Tibial nerve (tissue), 4 donors: ENCODE measurements at places on chromosomes 16 and 17.

GRCh38 chr17:64213995-64214811 is 48.9 kb downstream of the TEX2 start:
- DNase-seq: no peak

DNA sequence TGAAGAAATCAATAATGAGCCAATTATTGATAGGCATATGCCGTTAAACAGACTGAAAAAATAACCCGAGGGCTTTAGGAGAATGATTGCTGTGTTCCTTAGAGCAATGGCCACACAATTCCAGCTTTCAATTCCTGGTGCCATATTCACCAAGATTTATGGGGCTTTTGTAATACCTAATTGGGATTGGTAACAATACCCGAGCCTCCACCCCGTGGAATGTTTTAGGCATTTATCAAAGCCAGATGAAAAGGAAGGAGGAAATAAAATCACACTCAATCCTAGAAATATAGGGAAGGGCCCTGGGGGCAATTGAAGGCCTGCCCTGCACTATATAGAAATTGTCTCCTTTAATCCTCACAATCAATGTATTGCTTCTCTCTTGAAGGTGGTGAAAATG is 42.1 kb upstream of the MLYCD start:
- DNase-seq: no peak

GRCh38 chr16:66549284-66550131 is at the start of gene TK2:
TK2 (minus strand) TSS chr16:66550122; CDS start chr16:66550061, 61 bp downstream.
- DNase-seq: peak; percentile 36

DNA sequence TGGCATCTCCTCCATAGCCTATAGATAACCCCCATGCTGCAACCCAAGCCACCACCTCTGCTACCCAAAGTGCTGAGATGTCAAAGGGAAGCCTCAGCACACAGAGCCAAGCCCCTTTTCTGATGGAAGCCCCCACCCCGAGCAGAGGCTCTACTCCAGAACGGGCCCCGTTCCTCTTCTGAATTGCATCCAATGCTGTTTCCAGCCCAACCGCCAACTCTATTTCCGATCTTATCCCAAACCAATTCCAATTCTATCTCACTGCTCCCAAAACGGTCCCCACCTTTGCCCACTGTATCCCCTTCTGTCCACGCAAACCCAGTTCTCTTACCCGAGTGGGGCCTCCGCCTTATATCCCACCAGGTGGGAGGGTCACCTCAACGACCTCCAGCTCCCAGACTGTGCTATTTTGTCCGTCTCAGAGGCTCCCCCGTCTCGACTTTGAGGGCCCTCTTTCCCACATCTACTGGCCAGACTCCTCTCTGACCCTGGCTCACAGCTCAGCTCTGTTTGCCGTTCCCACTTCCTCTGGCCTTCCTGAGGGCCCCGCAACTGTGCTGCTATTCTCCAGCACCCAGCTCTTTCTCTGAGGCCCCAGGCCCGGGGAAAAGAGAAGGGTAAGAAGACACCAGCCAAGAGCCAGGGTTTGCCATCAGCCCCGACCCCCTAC is 487 bp downstream of the SRL start:
- no peak for DNase-seq

- DNase-seq: no peak
These were observed 23.0 kb upstream of the TRIM25 start for GRCh38 chr17:56936697-56937322.

- no peak for DNase-seq
These were observed 11.4 kb downstream of the MTSS2 start for GRCh38 chr16:70674221-70675014.

GRCh38 chr17:11296994-11297393 is 56.0 kb downstream of the SHISA6 start:
- no peak for DNase-seq

DNA sequence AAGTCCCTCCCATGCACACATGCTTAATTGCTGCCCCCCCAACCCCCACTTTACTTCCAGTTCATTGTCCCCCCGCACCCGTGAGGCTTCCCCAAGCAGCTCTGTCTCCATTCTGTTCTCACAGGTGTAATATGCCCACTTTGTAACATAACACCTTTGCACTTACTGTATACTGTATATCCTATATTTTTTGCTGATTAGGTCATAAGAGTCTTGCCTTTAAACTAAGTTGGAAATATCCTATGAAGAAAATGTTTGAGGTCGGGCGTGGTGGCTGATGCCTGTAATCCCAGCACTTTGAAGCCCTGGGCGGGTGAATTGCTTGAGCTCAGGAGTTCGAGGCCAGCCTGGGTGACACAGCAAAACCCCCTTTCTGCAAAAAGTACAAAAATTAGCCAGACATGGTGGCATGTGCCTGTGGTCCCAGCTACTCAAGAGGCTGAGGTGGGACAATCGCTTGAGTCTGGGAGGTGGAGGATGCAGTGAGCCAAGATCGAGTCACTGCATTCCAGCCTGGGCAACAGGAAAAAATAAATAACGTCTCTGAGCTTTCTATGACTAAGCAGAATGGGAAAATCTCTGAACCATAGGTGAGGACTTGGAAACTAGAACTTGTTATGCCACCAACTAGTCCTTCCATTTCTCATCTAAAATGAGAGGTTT is 76.1 kb downstream of the TNRC6C start:
- DNase-seq: no peak

- no peak for DNase-seq
These were observed 23.0 kb downstream of the TMC6 start for GRCh38 chr17:78105551-78105950.

- no peak for DNase-seq
These were observed 40.4 kb upstream of the CORO6 start for GRCh38 chr17:29663155-29663554.

- no peak for DNase-seq
These were observed 831 bp downstream of the RPL13 start for GRCh38 chr16:89561142-89561883.

GRCh38 chr16:4904108-4904941 is 32.6 kb downstream of the PPL start:
- no peak for DNase-seq

GRCh38 chr16:74451951-74452758 is 30.9 kb upstream of the CLEC18B start:
- DNase-seq: no peak

GRCh38 chr17:39064374-39064773 is 87.1 kb downstream of the PLXDC1 start:
- no peak for DNase-seq

- DNase-seq: no peak
These were observed 3.5 kb upstream of the LCMT1 start for GRCh38 chr16:25108054-25108453.

GRCh38 chr17:50039058-50039457 is 16.9 kb upstream of the ITGA3 start:
- DNase-seq: no peak

- no peak for DNase-seq
These were observed 14.6 kb downstream of the IRX6 start for GRCh38 chr16:55338646-55339045.

- no peak for DNase-seq
These were observed 40.2 kb downstream of the TMEM235 start for GRCh38 chr17:78271419-78272170.

- DNase-seq: no peak
These were observed 59.1 kb downstream of the C17orf67 start for GRCh38 chr17:56774650-56775049.

DNA sequence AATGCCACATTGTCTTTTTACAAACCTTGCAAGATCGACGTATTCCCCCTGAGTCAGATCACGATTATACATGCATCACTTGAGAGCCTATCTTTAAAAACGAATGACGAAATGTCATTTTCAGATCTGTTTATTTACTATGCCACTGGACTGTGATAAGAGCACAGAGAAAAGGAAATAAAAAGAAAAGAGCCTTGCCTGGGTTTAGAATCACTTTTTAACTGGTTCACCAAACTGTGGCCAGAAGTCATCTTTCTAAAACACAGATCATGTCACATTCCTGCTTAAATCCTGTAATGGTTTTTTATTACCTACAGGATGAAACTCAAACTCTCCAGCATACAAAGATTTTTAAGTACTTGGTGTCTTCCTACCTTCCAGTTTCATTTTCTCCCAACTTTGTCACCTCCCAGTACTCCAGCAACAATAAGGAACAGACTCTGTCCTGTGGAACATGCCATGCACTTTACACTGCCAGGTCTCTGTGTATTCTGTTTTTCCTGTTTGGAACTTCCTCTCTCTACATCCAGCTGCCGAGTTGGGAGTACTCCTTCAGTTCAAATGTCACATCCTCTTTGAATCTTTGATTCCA is 91.5 kb downstream of the SNX11 start:
- no peak for DNase-seq

DNA sequence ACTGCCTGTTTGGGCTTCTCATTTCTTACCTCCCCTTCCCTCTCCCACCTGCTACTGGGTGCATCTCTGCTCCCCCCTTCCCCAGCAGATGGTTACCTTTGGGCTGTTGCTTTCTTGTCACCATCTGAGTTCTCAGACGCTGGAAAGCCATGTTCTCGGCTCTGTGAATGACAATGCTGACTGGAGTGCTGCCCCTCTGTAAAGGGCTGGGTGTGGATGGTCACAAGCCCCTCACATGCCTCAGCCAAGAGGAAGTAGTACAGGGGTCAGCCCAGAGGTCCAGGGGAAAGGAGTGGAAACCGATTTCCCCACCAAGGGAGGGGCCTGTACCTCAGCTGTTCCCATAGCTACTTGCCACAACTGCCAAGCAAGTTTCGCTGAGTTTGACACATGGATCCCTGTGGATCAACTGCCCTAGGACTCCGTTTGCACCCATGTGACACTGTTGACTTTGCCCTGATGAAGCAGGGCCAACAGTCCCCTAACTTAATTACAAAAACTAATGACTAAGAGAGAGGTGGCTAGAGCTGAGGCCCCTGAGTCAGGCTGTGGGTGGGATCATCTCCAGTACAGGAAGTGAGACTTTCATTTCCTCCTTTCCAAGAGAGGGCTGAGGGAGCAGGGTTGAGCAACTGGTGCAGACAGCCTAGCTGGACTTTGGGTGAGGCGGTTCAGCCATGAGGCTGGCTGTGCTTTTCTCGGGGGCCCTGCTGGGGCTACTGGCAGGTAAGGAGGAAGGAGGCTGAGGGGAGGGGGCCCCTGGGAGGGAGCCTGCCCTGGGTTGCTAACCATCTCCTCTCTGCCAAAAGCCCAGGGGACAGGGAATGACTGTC is at the start of gene CD68:
TSS of gene CD68 (plus strand) at position 638 of the 833 bp plus-strand sequence. CDS start at position 678, 40 bp downstream.
- DNase-seq: peak; percentile 64

DNA sequence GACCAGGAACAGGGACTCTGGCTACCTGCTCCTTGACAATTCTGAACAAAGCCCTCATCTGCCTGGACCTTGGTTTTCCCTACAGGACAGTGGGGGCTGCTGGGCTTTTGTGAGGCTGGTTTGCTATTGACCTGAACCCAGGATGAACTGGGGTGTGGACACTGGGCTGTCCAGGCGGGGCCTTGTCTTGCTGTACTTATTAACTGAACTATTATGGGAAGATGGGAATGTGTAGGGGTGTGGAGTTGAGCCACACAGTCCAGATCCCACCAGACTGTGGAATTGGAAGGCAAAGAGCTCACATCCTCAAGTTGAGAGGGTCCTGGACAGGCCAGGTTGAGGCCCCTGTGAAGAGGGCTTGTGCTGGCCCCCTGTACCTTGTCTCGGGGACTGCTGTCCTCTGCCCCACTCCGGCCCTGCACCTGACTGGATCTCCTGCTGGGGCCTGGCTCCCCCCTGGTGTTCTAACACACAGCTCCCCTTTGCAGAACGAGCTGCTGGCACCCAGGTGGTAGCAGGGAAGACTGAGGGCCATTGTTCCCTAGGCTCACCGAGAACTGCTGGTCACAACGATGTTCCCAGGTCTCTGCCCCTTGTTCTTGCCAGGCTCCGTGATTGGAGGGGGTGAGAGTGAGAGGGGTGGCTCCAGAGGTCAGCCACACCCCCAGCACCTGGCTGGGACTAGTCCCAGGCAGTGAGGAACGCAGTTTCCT is 51.8 kb upstream of the CDC42EP4 start:
- DNase-seq: no peak

DNA sequence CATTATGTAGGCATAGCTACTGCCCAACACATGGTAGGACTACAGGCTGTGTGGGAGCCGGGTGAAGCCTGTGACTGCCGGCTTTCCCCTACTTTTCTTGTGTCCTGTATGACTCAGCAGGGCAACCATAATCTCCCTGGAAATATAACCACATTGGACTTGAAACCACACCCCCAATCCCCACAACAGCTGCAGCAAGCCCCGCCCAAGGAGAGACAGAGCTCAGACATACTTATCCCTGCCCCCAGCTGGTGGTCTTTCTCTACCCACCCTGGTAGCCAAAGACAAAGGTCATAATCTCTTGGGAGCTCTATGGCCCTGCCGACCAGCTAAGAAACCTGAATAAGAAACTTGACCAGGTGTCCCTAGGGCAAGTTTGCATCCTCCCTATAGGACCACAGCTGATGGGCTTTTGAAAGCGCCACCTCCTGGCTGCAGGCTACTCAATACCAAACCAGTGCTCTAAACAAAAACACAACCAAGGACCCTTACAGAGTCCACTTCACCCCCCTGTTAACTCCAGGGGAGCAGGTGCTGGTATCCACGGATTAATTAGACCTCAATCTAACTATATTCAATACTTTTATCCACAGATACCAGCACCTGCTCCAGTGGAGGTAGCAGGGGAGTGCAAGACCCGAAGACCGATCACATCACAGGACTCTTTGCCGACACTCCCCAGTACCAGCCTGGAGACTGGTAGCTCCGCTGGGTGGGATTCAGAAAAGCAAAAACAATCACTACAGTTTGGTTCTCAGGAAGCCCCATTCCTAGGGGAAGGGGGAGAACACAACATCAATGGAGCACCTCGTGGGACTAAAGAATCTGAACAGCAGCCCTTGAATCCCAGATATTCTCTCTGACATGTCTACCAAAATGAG is 91.2 kb downstream of the IRX5 start:
- DNase-seq: no peak

DNA sequence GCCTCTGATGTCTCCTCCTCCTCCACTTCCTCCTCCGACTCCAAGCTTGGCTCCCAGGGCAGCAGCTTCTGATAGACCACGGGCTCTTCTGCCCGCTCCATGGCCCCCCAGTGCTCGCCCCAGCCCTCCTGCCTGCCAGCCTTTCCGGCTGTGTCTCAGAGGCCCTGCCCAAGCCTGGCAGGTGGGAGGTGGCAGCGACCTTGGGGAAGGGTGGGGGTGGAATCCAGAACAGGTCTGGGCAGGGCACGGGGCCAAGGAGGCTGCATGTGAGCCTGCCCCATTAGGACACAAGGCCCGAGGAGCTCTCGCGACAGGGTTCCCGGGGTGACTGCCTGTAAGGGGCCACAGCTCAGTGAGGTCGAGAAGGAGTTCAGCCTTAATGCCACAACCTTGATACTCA is at the start of gene GGT6:
TSS of gene GGT6 (minus strand) at position 157 of the 400 bp plus-strand sequence. CDS start at position 101, 56 bp downstream.
- no peak for DNase-seq

GRCh38 chr17:47713980-47714700 is 18.9 kb upstream of the TBX21 start:
- DNase-seq: no peak

GRCh38 chr17:75019146-75019545 is 6.7 kb downstream of the MRPL58 start:
- DNase-seq: no peak
